Activated naive CD4-positive, alpha-beta T cell treated with anti-CD3 and anti-CD28 coated beads for 36 hours (primary cell): ENCODE measurements at places on chromosomes 2 and 18. TPM values are rescaled to one million over a fixed set of nuclear protein-coding genes. Genes with fewer than 3 reads are reported as not detected.

Gene CGREF1
- total RNA-seq = 6.6 TPM

GRCh38 chr2:157789933-157790511 is 86.1 kb downstream of the ACVR1 start:
- H3K4me3 ChIP-seq = no peak overlapping the region
- H3K4me1 ChIP-seq = peaks cover 21% of the 10 kb centered on the region
- no peak for DNase-seq

Gene GAREM1
- 0.35 TPM for total RNA-seq

DNA sequence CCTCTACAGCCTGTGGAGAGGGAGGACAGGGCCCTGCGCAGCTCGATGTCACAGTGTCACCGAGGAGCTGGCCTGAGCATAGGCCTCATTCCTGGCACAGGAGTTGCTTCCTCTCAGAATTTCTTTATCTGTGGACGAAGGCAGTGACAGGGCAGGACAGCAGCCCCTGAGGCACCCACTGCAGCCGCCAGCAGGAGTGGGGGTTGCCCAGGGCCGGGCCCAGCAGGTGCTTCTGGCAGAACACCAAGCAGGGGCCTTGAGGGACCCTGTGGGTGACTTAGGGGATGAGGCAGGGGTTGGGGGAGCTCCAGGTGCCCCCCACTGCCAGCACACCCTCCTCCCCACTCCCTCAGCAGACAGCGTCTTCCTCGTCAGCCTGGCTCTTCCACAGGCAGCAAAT is 290.0 kb downstream of the PHLPP1 start:
- no peak overlapping the region for H3K27ac ChIP-seq
- DNase-seq = no peak
- H3K4me1 ChIP-seq = no peaks in the 10 kb centered on the region
- H3K36me3 ChIP-seq = no peaks in the 10 kb centered on the region
- no peaks in the 10 kb centered on the region for H3K27me3 ChIP-seq
- H3K4me3 ChIP-seq = no peak overlapping the region

DNA sequence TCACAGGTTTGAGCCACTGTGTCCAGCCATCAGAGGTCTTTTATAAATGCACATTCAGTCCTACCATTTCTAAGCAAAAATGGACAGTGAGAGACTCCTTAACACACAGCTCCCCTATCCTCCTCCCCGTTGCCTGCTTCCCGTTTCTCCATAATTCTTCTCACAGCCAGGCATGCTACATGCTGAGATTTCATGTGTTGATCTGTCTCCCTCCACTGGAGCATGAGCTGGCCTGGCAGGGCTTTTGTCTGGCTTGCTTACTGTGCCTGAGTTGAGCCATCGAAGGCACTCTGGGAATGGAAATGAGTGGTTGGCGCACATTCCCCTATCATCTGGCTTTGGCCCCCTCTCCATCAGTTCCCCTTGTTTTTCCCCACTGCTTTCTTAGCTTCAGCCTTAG is 413.5 kb downstream of the PTPRM start:
- no peak overlapping the region for H3K27ac ChIP-seq
- H3K36me3 ChIP-seq = no peaks in the 10 kb centered on the region
- H3K27me3 ChIP-seq = no peaks in the 10 kb centered on the region
- no peak for DNase-seq

Gene ADAM17
- total RNA-seq = 10.5 TPM

DNA sequence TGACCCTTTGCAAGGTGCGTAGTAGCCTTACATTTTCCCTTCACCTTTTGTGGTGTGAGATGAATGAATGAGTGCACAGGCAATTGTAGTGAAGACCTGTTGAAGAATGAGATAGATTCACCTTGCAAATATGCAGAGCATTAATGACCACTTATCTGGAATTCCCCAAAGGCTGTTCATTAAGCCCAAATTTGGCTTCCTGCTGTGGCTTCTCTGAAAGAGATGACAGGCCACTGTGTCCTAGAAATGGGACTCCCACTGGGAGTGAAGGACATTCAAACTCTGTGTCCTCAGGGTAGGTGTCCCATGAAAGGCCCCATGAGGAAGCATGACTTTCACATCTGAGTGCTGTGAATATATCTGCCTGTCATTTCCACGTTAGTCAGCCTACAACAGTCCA is 1821.8 kb upstream of the PIK3C3 start:
- DNase-seq = no peak
- H3K36me3 ChIP-seq = no peaks in the 10 kb centered on the region
- H3K4me3 ChIP-seq = no peak overlapping the region
- H3K4me1 ChIP-seq = no peaks in the 10 kb centered on the region

GRCh38 chr2:237276716-237277490 is 137.1 kb downstream of the COL6A3 start:
- DNase-seq = no peak
- no peaks in the 10 kb centered on the region for H3K4me1 ChIP-seq

Gene TLX2
- total RNA-seq = 0.10 TPM

DNA sequence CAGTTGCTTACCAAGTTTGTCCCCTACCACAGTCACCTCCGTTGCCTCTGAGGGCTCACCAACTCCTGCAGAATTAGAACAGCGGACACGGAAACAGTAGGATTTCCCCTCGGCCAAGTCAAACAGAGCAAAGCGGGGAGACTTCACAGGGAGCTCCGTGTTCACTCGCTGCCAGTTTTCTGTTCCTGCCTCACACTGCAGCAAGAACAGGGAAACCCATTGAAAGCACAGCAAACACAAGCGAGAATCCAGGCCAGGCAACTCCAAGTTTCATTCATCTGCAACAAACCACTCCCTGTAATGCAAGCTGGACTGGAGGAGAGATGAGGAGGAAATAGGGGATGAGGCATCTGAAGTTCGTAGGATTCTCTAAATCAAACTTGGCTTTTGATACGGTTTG is 84.2 kb downstream of the MYOM1 start:
- no peaks in the 10 kb centered on the region for H3K36me3 ChIP-seq
- H3K4me3 ChIP-seq = no peak overlapping the region
- no peak for DNase-seq
- H3K27ac ChIP-seq = no peak overlapping the region
- H3K27me3 ChIP-seq = no peaks in the 10 kb centered on the region

Gene PRKAG3
- not detected for total RNA-seq

Gene NR4A2
- total RNA-seq = 29.7 TPM

- DNase-seq = no peak
- no peak overlapping the region for H3K27ac ChIP-seq
- no peaks in the 10 kb centered on the region for H3K36me3 ChIP-seq
- H3K27me3 ChIP-seq = no peaks in the 10 kb centered on the region
- H3K4me1 ChIP-seq = no peaks in the 10 kb centered on the region
Observed at GRCh38 chr2:78780256-78780655, 245.2 kb upstream of the REG3G start.

- H3K4me1 ChIP-seq = peaks cover 9% of the 10 kb centered on the region
- no peaks in the 10 kb centered on the region for H3K36me3 ChIP-seq
- no peak overlapping the region for H3K4me3 ChIP-seq
Observed at GRCh38 chr2:47751856-47752414, 31.0 kb upstream of the MSH6 start.

- H3K4me3 ChIP-seq = peak overlapping the region; percentile 77
- no peak overlapping the region for H3K27ac ChIP-seq
- H3K27me3 ChIP-seq = no peaks in the 10 kb centered on the region
- H3K36me3 ChIP-seq = peaks cover 15% of the 10 kb centered on the region
- peaks cover 52% of the 10 kb centered on the region for H3K4me1 ChIP-seq
Observed at GRCh38 chr2:39779927-39780326, 869 bp upstream of the THUMPD2 start.

Gene DSC3
- not detected for total RNA-seq

Gene PSMD1
- 106 TPM for total RNA-seq
